Frontal cortex (tissue), 4 donors: ENCODE measurements at places on chromosomes 16 and 17.

DNA sequence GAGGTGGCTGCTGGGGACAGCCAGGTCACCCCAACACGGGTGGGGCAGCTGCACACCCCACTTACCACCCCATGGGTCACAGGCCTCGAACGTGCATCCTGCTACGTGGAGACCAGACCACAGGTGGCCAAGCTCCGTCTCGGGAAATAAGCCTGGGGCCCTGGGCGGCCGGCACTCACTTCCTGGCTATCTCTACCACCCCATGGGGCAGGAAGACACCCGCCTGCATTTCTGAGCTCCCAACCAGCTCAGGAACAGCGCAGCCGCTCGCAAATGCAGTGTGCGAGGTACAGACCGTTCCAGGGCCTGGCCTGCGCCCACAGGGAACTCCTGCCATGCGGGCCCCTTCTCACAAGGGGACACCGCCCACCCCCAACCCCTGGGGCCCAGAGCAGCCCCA lies 4.9 kb upstream of the GNG13 start:
- no peak for DNase-seq

DNA sequence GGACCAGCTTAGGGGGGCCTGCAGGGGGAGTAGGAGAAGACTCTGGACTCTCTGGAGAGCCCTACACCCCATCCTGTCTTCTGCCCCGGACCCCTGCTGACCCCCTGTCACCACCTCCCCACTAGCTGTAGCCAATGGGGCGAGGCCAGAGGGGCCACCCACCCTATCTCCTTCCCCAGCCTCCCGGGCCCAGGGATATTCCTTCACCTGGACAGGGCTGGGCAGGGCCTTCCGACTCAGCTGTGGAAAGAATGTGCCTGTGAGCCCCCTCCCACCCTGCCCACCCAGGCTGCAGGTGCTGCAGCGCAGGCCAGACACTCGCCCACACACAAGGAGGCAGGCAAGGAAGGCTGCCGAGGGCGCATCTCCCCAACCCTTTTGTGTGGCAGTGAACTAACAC lies 23.0 kb downstream of the TSPOAP1 start:
- DNase-seq = no peak

DNA sequence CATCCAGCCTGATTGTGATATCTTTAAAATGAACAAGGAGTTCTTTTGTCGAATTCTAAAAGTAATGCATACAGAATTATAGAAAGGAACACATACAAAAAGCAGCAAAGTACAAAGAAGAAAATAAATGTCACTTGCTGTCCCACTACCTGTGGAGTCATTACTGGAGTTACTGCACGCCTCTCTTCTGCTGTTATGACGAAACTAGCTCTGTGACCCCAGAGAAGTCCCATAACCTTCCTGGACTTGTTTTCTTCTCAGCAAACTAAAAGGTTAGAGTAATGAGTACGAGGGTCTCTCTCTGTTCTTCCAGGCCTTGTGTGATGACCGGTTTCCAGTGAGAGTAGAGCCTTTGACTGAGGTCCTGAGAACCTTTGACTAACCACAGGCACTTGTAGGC lies 26.9 kb downstream of the BANP start:
- no peak for DNase-seq

DNA sequence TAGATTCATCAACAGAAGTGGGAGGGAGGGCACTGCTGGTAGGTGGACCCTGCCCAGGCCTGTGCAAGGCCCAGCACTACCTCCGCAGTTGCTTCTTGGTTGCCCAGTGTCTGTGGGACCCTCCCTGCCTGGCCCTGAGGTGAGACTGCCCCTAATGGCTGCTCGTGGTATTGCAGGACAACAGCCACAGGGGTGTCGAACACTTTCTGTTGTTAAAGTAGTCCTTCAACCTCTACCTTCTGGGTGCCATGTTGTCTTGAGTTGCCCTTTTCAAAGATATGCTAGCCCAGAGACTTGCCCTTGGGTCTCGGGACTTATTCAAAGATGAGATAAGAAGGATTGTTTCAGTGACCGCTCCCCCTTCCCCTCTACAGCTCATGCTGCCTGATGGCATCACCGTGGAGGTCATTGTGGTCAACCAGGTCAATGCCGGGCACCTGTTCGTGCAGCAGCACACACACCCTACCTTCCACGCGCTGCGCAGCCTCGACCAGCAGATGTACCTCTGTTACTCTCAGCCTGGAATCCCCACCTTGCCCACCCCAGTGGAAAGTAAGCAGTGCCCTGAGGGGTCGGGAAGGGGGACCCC lies 29.1 kb downstream of the AKAP1 start:
- DNase-seq = peak; percentile 55

DNA sequence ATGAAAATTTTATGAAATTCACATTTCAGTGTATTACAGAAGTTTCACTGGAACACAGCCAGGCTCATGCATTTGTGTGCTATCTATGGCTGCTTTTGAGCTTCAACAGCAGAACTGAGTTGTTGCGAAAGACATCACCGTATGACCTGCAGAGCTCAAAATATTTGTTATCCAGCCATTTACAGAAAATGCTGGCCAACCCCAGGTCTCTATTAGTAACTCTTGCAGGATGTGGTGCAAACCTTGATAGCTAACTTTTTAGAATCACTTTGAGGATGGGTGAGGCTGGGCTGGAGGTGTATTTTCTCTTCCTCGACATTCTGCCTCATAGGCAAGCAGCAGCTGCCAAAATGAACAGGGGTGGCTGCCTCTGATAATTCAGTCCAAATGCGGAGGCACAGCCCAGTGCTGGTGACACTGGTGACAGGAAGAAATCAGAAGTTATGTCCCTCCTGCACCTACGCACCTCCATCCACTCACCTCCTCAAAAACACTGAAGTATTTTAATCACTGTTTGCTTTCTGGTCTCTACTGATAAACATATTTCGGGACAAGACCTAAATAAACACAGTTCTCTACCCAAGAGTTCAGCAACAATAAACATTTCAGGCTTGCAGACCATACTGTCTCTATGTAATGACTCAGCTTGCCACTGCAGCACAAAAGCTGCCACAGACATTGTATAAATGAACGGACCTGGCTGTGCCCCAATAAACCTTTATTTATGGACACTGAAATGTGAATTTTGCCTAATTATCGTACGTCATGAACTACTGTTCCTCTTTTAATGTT lies 28.5 kb downstream of the ARHGAP17 start:
- no peak for DNase-seq

DNA sequence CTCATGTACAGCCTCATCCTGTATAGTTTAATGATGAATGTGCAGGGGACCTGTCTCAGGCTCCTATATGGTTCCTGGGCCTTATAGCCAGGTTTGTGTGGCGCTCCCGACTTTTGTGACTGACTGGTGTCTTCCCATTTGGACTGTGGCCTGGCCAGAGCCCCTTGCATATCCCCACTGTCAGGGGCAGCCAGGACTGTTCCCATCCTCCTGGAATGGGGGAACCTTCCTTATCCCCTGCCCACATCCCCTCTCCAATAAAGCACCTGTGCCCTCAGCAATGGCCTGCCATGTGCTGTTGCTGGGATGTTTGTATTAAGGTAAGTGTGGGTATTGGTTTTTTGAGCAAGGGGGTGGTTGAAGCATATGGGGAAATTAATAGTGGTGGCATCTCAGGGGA lies 2.6 kb downstream of the B3GNT9 start:
- no peak for DNase-seq

DNA sequence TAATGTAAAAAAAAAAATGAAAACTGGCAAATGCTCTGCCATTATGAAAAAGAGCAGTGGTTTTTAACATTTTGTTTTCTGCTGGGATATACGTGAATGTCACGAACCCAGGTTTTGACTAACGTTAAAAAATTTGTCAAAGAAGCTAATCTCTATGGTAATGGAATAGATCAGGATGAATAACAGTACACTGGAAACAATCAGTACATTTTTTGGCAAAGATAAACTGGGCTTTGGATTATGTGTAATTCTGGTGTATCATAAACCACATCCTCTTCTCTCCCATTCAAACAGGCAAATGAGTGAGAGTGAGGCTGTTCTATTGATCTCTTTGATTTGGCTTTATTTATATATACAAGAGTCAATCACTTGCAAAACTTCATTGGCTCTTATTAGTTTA lies 207.0 kb upstream of the IRX3 start:
- DNase-seq = no peak

- DNase-seq = no peak
Measured at GRCh38 chr17:20074001-20074400, 64.8 kb downstream of the SPECC1 start.

- peak; percentile 75 for DNase-seq
Measured at GRCh38 chr16:22206842-22207714, 1.0 kb downstream of the EEF2K start.

DNA sequence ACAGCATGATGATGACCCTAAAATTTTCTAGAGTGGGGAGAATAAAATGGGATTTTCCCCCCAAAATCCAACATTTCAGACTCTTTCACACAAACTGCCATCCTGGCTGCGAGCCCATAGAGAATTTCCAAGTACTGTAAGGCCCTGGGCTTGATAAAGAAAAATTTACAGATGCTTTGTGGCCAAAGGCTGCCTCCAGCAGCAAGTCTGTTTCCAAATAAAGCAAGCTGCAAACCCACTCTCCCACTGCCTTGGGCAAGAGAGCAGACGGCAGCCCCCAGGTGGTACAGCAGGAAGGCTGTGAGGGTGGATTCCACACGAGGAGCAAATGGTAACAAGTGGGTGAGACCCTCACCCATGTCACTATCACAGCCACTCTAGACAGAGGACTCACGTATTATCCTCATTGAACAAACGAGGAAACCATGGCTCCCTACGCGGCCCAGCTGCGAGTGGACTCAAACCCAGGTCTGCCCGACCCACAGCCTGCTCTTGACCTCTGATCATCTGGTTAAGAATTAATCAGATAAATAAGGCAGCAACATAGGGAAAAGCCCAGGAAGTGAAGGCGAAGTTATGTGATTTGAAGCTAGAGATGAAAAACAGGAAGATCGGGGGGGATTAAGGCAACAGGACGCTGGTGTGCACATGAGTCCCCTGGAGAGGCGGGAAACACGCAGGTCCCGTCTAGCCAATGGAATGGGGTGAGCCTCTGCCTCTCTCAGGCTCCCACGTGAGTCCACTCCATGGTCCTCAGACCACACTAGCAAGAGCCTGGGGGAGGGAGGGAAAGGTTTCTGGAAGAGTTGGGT lies 37.4 kb downstream of the AXIN2 start:
- DNase-seq = no peak

- DNase-seq = no peak
Measured at GRCh38 chr17:64950871-64951270, 31.6 kb upstream of the LRRC37A3 start.

DNA sequence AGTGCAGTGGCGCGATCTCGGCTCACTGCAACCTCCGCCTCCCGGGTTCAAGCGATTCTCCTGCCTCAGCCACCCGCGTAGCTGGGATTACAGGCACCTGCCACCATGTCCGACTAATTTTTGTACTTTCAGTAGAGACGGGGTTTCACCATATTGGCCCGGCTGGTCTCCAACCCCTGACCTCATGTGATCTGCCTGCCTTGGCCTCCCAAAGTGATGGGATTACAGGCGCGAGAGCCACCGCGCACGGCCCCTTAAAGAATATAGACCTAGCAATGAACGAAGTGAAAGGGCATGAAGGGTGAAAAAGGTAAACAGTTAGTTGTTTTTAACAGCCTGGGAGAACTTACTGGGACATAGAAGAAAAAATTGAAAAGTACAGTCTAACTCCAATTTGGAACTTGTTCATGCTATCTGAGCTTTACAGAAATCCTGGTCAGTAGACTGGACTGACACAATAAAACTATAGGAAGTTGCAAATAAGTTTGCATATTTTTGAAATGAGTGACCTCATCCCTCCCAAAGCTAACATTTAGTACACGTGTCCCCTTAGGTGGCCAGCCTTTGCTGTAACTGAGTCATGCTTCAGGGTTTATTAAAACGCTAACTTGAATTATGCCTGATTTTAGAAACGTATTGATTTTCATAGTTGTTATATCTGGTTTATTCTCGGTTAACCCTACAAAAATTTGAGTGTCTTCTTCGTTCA lies 1.8 kb downstream of the COG1 start:
- DNase-seq = no peak

DNA sequence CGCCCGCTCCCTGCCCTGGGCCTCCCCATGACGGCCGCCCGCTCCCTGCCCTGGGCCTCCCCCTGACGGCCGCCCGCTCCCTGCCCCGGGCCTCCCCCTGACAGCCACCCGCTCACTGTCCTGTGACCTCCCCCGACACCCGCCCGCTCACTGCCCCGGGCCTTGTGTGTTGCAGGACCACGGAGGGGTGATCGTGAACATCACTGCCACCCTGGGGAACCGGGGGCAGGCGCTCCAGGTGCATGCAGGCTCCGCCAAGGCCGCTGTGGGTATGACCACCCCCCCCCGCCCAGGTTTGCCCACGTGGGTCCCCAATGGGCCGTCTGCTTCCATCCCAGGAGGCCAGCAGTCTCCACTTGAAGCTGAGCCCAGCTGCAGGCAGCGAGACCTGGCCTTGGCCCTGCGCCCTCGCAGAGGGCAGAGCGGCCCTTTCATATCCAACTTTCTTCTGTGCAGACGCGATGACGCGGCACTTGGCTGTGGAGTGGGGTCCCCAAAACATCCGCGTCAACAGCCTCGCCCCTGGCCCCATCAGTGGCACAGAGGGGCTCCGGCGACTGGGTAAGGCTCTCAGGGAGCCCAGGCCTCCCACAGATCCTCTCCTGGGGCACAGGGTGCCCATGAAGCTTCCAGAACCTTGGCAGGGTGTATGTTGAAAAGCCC lies 9.0 kb downstream of the DECR2 start:
- DNase-seq = peak; percentile 5

GRCh38 chr16:73113336-73113735 lies 65.4 kb upstream of the ZFHX3 start:
- no peak for DNase-seq

DNA sequence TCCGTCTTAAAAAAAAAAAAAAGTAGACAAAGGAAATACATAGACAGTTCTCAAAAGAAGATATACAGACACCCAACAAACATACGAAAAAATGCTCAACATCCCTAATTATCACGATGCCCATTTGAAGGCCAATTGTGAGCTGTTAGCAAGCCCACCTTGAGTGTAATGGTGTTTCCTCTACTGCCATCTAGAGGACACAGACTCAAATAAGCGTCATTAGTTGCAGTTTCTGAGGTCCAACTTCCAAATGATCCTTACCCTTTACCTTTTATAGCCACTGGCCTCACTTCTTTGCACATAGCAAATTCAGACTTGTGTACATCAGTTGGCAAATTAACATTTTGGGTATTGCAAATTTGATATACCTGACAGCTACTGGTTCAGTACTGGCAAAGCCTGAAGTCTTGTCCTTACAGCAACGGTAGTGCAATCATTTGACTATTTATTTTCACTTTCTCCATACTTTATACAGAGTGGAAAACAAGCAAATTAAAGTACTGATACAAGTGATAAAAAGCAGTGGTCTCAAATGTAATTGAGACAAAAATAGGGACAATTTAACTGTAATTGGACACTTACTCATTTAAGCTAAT lies 536.3 kb upstream of the EEF2KMT start:
- peak; percentile 29 for DNase-seq

DNA sequence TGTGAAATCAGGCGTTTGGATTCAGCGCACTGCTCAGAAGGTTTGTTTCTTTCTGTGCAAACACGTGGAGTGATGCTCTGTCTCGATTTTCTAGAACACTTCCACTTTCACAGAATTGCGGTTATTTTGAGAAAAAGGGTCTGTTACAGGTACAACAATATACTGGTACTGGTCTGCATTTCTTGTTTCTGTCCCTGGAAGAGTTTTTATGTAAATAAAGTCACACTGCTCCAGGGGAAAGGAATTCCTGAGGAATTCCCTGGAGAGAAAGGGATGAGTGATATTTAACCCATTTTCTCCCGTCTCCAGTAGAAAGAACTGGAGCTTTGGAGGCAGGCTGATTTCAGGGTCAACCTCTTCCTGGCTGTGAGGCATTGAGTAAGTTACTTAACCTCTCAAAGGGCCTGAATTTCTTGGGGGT lies 16.2 kb upstream of the RMI2 start:
- DNase-seq = no peak

- DNase-seq = no peak
Measured at GRCh38 chr17:70483624-70484023, 314.3 kb downstream of the KCNJ2 start.
